ENCODE measurements at places on chromosomes 7 and 10.

DNA sequence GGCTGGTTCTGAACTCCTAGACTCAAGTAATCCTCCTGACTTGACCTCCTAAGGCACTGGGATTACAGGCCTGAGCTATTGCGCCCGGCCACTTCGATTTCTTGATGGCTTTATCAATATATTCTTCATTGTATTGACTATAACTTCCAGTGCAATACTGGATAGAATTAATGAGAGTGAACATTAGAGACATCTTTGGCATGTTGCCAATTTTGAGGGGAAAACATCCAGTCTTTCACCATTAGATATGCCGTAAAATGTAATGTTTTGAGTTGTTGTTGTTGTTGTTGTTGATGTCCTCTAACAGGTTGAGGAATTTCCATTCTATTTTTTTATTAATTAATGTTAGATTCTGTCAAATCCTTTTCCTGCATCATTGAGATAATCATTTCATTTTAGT, 578.9 kb downstream of the ZWINT start:
- DNase-seq: no peak

- DNase-seq: no peak
These were observed 146.1 kb upstream of the FRMD4A start for GRCh38 chr10:14476641-14477407.

- peak; percentile 82 for DNase-seq
These were observed at the start of gene ZDHHC4 for GRCh38 chr7:6577369-6578113. ZDHHC4 (plus strand) TSS chr7:6577454; CDS start chr7:6580562, 3,108 bp downstream.

GRCh38 chr10:109956454-109957091, 33.3 kb upstream of the XPNPEP1 start:
- peak; percentile 47 for DNase-seq

- DNase-seq: no peak
These were observed 138.0 kb upstream of the YAE1 start for GRCh38 chr7:39428221-39428620.

GRCh38 chr10:1280466-1281404, 224.6 kb downstream of the WDR37 start:
- no peak for DNase-seq

GRCh38 chr10:49382226-49382625, 13.7 kb downstream of the DRGX start:
- no peak for DNase-seq

DNA sequence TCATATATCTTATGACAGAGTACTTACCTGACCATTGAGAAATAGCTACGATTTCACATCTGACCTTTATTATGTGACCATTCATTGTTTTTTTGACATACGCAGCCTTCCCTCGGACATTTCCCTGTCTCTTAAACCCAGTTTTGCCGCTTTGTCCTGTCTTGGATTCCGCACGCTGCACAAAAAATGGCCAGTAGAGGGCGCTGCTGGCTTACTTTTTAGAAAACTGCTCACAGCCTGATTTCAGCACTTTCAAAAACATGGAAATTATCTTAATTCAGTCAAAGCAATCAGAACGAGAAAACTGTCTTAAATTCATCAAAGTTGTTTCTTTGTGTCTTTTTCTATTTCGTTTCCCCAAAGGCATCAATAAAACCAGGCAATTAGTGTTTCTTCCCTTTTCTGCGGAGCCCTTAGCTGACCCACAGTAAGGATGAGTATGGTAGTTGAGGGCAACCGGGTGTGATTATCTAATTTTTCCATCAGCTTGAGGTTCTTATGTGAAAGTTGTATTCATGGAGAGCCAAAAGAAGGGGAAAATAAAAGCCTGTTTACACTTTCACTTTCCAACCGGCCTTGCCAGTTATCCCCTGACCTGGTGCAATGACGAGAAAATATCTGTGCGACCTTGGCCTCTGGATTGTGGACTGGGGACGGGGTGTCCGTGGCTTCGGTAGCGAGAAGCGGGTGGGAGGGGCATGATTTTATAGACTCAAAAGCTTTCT, 144.4 kb downstream of the DYNC1I1 start:
- peak; percentile 47 for DNase-seq

DNA sequence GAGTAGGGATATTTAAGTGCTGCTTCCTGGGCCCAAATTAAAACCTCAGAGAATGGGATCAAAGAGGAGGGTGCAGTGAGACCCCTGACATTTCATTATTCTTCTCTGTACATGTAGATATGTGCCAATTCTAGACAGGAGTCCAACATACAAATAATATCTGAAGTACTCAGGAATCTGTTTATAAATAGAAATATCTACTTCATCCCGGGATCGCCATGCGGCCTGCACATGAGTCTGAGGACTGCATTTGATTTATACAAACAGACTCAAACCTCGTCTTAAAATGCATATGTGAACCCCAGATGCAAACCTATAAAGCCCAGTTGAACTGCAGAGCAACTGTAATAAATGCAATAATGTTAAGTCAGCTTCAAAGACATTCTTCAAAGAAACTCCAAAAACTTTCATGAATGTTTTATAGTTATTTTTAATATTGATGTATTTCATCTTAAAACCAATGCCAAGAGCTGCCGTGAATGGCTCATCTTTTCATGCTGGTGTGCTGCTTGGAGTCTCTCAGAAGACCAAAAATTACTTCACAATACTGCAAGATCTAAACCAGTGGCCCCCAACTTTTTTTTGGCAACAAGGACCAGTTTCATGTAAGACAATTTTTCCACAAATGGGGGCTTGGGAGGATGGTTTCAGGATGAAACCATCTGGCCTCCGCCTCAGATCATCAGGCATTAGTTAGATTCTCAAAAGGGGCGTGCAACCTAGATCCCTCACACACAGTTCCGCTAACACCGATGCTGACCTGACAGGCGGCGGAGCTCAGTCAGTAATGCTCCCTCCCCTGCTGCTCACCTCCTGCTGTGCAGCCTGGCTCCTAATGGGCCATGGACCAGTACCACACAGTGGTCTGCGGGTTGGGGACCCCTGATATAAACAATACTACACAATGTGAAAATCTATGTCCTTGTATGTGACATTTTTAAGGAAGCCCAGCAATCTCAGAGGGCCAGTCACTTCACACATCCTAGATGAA, 166.9 kb downstream of the PARD3 start:
- no peak for DNase-seq
